ENCODE measurements at places on chromosomes 5 and 9.

DNA sequence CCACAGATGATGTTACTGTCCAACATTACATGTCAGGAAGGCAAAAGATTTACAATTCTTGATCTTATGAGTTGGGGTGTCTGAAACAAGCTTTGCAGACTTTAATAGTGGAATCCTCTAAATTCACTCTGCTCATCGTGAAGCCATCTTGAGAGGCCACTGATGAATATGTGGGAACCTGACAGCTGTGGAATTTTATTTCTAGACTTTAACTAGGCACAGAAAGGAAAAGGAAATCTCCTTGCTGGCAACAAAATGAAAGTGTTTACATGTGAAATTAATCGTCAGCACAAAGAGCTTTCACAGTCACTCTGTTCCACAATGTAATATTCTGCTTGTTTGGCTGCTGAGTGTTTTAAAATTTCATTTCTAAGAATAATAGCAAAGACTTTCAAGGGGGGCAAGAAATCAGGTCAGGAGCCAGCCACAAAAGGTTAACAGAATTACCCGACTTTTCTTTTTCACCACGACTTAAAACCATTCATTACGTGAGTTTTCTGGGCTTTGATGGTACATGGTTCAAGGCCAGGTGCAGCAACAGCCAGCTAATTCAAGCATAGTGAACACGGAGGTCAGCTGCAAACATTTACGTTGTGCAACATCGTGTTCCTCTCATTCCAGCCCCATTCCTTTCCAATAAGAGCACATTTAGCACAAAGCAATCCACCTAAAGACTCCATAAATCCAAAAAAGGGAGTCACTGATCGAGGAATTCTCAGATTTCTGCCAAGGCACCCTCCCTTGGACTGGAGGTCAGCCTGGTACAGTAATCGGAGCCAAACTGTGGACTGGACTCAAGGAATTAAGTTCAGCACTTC lies 14.6 kb downstream of the NREP start:
- DNase-seq, result no peak

GRCh38 chr5:4511996-4512656 lies 628.0 kb upstream of the ADAMTS16 start:
- DNase-seq, result no peak

DNA sequence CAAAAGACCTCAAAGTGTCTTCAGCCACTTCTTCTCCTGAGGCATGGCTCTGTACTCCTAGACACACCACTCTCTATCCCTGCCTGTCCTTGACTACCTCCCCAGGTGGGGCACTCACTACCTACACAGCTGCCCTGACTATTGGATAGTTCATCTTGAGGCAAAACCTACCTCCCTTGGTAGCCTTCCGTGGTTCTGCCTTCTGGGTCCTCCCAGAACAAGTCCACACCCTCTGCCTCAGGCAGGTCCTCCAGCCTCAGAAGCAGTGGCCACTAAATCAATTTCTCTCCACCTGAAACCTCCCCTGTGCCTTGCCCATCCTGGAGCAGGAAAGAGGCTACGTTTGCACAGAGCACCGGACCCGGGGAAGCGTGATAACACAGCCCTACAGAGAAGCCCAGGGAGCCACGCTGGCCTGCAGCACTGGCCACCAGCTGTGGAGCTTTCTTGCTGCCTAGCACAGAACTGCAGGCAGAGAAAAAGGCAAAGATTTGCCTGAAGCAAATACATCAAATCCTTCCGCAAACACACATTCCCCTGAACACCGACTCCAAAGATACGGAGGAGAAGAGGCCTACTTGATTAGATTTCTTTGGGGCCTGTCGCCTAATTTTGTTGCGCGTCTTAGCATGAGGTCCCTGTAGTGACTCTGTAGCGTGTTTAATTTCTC lies 141.8 kb downstream of the C9orf50 start:
- DNase-seq, result no peak

DNA sequence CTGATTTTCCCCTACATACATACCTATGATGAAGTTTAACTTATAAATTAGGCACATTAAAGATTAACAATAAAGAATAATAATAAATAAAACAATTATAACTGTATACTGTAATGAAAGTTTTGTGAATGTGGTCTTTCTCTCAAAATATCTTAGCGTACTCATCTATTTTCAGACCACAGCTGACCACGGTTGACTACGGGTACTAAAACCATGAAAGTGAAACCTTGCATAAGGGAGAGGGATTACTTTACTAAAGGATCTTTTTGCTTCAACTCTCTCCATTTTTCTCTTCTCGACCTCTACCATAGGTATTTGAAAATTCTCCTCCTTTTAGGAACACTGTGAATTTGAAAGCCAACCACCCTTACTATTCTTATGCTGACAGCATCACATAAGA lies 475.5 kb downstream of the CETN3 start:
- no peak for DNase-seq

DNA sequence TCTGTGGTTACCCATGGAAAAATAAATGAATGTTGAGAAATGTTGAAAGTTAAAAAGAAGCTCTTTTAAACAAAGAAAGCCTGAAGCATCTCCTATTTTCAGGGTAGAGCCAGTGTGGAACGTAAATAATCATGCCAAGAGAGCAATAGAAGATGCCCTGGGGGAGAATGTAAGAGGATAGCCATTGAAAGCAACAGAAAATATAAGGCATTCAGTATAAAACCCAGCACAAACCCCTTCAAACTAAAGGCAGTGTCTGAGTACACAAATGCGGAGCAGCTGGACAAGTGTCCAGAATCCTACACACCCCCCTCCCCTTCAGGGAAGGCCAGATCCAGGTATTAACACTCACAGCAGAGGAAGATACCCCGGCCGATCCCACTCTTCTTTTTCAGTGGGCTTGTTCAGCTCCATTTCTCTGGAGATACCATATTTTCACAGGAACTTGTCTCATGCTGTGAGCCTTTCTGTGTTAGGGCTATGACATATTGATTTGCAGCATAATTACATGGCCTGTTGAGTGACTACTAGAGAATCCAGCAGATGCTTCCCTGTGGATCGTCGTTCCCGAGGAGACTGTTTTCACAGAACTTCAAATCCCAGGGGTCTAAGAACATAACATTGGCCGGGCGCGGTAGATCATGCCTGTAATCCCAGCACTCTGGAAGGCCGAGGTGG lies 101.2 kb downstream of the PLK2 start:
- no peak for DNase-seq

DNA sequence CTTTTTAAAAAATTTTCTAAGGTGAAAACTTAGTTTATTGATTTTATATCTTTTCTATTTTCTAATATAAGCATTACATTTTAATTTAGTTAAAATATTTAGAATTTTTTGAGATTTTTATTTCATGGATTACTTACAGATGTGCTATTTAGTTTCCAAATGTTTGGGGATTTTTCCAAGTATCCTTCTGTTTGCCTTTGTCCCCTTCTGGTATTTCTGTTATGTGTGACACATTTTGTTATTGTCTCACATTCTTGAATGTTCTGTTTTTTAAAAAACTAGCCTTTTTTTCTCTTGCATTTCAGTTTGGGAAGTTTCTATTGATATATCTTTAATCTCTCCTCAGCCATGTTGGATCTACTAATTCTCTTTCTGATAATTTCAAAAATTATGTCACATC lies 234.9 kb downstream of the FAM170A start:
- DNase-seq, result no peak

DNA sequence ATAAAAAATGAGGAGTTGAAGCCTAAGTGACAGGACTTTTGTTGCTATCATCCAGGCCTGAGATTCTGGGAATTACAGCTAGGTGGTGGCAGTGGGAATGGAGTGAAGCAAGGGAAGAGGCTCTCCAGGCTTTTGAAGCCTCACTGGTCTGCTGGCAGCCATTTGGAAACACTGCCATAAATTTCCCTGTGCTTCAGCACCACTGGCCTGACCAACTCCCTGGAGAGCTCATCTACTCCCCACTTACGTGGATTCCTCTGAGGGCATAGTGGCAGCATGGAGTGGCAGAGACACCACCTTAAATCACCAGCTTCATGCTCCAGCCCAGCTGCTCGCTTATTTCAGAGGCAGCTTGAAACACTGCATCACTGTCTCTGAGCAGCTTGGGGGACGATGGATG lies 518.2 kb downstream of the TLR4 start:
- DNase-seq, result no peak

DNA sequence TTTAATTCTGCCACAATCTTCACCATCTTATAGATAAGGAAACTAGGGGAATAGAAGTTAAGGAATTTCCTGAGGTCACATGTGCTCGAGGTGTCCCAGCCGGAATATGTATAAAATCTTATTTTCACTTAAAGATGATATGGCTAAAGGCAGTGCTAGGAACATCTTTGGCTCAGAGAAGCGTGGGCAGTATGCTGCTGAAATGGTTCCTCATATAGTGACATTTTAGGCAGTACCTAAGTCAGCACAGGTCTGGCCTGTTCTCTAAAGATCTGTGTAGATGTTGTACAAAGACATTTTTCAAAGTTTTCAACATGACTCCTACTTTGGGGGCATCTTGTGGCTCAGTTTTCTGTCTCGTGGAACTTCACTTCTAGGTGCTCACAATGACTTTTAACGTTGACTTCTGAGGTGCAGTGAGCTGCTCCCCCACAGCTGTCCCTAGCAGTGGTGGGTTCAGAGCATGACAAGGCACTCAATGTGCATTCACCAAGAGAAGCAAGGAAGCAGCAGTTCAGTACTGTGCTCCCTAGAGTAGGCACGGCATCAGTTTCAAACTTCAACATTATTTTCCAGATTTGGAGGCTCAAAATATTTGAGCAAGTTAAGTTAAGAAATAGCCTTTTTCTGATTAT lies 40.3 kb downstream of the TNFAIP8 start:
- no peak for DNase-seq

- no peak for DNase-seq
Measured at GRCh38 chr9:116515541-116515940, 171.6 kb upstream of the TRIM32 start.

DNA sequence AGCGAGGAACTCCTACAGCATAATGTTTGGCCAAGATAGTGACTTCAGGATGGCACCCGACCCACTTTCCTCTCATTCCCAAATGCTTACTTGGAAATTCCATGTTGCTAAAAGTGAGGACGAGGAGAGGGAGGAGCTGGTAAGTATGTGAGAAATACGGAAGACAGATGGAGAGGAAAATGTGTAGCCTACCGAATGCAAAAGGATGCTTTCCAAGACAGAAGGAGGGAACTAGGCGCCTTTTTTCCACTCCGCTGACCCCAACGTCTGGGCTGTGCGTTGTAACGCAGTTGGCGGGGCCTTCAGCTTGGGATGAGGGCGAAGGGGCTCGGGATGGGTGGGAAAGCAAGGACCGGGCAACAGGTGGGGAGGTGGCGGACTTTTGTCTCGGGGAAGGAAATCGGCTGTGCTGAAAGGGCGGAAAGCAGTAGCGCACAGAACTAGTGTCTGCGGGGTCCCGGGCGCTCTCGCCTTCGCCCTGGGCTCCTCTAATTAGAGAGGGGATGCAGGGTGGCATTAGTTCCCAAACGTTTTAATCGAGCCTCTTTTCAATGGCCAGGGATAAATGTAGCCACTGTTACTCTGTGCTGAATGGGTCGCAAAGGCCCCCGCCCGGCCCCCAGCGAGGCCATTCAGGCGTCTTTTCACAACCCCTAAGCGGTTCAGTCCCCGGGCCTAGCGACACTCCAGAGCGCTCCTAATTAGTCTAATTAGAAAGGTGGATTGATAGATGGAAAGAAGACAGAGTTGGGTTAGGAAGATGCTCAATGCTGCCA lies 12.6 kb downstream of the FOXD1 start:
- DNase-seq, result no peak

GRCh38 chr5:143968071-143968878 lies 156.3 kb downstream of the HMHB1 start:
- DNase-seq, result no peak

DNA sequence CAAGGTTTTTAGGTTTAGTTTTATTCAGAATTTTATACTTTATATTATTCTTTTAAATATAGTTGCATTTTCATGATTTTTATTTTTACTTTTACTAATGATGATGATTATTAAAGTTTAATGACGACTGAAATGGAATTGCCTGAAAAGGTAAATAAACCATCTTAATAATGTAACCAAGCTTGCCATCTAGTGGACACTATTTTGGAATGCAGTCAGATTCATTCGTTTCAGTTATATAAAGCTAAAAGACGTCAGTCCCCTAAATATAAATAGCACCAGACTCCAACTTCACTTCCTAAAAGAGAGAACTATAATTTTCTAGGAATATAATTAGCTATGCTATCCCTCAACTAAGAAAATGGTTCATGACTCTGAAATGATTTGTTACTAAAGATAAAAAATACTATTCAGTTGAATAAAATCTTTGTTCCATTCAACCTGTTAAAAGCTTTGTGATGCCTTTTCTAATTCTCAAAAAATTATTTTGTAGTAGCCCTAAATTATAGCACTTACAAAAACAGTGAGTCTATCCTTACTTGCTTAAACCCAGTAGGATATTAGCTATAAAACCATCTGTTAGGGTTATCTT lies 19.9 kb downstream of the ABITRAM start:
- DNase-seq, result no peak

DNA sequence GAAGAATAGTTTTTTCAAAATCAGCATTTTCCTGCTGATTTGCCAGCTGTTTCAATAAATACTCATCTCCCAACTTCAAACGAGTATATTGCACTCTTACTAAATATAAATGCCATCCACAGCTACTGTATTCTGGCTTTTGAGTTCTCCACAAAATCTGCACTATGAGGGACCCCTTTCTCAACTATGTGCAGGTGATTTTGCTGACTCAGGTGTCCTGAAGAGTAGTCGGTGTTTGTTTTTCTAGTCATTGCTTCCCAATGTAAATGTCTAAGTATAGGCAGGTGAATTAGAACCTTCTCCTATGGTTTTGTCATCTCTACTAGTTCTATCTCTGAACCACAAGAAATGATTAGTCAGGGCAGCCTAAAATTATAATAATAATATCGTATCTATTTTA lies 616.8 kb upstream of the MEF2C start:
- no peak for DNase-seq

- no peak for DNase-seq
Measured at GRCh38 chr5:32332361-32332760, 19.6 kb upstream of the MTMR12 start.

DNA sequence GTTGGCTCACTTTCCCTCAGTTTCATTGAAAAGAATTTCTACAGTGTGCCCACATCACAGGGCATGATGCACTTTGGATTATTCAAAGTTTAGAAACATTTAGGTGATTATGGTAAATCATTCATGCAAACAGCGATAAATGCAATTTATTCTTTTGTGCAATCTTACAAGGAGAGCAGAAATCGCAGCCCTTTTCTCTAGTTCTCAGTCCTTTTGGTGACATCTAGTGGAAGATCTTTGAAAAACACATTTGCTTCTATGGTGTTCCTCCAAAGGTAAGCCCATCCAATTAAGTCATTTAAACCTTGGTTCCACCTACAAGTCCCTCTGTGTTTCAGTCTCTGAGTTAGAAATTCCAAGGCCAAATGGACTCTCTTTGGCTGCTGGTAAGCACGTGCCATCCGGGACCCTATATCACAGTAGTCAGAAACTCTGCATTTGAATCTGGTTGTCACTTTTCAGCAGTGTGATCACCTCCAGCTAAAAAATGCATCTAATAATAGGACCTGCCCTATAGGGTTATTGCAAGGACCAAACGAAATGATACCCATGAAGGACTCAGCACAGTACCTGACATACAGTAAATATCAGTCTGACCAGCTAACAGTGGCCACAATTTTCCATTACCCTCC lies 66.4 kb downstream of the MACROH2A1 start:
- peak; percentile 51 for DNase-seq

GRCh38 chr9:125904155-125904851 lies 157.1 kb downstream of the PBX3 start:
- DNase-seq, result no peak

GRCh38 chr9:88477300-88477751 lies 57.7 kb upstream of the NXNL2 start:
- DNase-seq, result no peak

Measured in natural killer cell (primary cell).